ENCODE measurements at places on chromosomes 7 and 10.

- no peak for DNase-seq
Observed at GRCh38 chr7:100400041-100400440, 26.8 kb downstream of the PILRA start.

DNA sequence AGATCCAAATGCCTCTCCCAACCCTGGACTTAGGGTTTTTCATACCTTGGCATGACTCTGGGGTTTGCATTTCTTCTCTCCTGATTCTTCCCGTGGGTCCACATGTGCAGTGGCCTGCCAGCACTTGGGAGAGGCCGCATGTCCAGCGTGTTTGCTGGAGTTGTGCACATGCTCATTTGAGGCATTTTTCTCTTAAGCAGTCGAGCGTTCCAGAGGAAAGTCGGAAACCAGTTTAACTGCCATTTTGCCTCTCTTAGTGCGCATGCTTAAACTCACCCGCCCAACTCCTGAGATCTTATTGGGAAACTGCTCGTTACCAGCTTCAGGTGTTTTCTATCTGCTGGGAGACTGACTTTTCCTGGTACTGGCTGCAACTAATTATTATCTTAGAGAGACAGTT, 888.4 kb upstream of the PHF14 start:
- DNase-seq = no peak

DNA sequence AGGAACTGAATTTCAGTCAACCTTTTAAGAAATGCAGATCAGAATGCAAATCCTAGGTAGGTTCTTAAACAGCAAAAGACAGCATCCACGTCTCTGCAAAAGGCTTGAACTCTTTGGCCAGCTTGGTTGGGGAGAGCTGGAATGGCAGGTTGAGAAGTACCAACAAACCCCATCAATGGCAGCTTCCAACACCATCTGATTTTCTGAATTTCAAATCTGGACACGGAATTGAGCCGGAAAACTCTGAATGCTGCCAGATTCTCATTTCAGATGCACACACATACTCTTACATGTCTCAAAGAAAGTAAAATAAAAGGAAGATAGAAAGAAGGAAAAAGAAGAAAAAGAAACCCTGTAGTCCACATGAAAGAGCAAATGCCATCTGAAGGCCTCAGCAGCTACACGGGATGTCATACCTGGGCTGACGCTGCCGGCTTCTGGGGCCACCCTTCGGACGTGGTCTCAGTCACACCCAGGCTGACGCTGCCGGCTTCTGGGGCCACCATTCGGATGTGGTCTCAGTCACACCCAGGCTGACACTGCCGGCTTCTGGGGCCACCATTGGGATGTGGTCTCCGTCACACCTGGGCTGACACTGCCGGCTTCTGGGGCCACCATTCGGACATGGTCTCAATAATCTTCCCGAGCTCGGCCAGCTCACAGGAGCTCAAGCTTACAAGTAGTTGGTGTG, 165.3 kb downstream of the PTPRN2 start:
- DNase-seq = no peak

- DNase-seq = no peak
Observed at GRCh38 chr10:50540069-50540825, 83.5 kb downstream of the SGMS1 start.

DNA sequence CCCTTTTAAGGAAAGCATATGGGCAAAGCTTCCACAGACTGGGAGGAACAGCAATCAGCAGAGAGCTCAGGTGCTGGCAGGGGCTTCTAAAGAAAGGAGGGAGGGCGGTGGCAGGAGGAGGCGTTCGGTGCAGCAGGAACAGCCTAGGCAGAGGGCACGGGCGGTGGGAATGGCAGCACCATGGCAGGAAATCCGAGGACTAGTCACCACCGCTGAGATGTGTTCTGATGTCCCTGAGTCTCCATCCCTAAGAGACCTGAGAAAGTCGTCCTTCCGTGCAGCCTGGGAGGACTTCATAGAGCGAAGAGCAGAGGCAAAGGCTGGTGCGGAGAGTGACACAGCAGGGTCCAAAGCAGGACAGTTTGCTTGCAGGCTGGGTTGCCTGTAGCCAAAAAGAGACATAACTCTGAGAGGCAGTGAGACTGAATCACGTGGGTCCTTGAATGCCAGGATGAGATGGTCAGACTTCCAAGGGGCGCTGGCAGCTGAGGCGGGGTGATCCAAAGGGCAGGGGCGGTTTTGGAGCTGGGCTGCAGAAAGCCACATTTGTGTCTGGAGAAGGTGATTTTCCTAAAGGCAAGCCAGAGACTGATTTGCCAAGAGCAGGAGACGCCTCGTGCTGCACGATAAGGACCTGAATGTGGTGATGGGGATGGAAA, 35.8 kb upstream of the GRID1 start:
- DNase-seq = no peak

DNA sequence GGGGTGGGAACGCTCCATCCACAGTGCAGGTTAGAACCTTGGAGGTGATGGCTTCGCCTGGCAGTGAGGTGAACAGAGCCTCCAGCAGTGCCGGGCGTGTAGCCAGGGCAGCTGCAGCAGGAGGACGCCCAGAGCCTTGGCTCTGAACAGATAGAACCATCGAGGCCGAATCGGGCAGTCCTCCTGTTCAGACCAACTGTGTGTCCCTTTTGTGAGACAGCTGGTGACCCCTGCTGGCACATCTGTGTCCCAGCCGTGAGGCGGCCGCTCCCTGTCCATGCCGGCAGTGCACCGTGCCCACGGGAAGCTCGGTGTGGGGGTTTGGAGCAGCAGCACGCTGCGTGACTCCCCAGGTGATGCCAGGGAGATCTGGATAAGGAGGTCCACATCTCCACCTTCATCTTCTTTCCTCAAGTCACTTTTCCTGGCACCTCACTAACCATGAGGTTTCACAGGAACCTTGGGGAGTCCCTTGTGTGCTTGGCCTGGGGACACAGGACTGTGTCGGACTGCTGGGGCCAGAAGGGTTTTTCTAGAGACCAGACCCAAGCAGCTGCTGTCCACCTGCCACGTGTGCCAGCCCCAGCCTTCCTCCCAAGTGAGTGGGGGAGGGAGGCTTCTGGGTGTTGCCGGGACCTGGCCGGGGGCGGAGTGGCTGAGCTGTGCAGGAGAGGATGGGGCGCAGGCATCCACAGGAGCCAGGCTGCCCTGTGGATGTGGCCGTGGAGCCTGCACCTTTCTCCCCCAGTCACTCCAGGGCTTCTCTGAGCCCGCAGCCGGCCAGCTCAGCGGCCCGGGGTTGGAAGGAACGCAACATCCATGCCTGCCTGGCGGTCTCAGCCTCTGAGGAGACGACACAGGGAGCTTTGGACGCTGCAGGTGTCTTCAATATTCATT, 69.4 kb downstream of the DNAJB6 start:
- DNase-seq = no peak

DNA sequence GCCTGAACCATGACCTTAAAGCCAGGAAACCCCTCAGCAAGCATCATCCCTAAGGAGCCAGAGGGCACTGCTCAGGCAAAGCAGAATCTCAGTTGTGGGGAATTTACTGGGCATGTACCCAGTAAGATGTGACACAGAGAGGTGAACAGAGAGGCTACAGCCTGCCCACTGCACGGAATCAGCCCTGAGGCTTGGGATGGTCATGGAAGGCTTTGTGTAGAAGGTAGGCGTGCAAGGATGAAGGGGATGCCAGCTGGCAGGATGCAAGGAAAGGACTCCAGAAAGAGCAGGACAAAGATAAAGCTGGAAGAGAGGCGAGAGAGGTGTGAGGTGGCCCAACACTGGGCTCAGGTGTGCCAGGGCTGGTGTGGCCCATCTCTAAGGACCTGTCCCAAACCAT, 2.4 kb upstream of the AIFM2 start:
- no peak for DNase-seq

GRCh38 chr10:124993345-124993708, 51.4 kb downstream of the ZRANB1 start:
- DNase-seq = no peak

- DNase-seq = no peak
Observed at GRCh38 chr10:5105626-5106025, 11.4 kb downstream of the AKR1C3 start.

DNA sequence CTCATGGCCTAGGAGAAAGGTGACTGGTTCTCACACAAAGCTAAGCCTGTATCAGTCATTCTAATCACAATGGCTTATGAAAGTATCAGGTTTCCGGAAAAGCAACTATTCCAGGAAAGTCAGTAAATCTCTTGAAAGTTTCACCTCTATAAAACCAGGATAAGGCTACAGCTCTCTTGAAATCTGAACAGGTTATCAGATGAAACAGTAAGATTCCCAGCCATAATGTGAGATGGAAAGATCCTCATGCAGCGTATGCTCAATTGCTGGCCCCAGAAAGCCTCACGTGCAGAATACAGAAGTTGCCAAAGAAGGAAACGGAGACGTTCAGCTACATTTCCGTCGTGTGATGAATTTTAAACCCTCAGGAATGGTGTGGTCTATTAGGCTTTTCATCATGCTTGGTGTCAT, 90.0 kb downstream of the PFKFB3 start:
- no peak for DNase-seq

GRCh38 chr10:127563718-127564553, 14.8 kb downstream of the NPS start:
- peak; percentile 5 for DNase-seq

GRCh38 chr7:194252-195009, 2.1 kb downstream of the FAM20C start:
- no peak for DNase-seq

GRCh38 chr7:40299097-40299496, 164.3 kb downstream of the SUGCT start:
- DNase-seq = no peak

DNA sequence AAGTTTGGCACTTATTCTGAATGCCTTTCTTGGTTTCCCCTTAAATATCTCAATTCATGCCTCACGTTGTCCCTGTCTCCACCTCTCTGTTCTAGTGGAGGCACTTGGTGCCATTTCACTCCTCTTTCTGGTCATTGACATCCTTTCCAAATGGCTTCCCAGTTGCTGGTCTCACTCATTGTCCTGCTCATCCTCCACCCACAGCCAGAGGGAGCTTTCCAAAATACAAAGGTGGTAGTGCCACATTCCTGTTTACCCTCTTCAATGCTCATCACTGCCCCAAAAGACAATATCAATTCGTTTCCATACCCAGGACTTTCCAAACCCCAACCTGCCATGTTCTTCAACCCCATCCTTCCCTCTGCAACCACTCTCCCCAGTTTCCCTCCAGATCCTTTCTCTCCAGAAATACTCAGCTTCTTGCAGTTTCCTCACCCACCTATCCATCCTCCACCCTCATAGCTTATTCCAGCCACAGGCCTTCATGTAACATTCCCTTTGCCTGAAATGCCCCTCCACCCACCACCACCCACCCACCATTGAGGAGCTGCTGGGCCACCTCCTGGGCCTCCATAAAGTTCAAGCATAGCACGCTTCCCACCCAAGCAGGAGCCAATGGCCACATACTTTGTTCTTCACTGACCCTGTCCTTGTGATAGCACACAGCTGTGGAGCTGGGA, 63.1 kb upstream of the ADRB1 start:
- no peak for DNase-seq

- no peak for DNase-seq
Observed at GRCh38 chr7:158689488-158689887, 15.1 kb downstream of the NCAPG2 start.

GRCh38 chr7:159117366-159118196, 27.1 kb downstream of the VIPR2 start:
- DNase-seq = no peak

- DNase-seq = no peak
Observed at GRCh38 chr10:15112657-15113056, 15.5 kb downstream of the RPP38 start.

- DNase-seq = no peak
Observed at GRCh38 chr7:157432541-157432956, 95.7 kb downstream of the DNAJB6 start.

DNA sequence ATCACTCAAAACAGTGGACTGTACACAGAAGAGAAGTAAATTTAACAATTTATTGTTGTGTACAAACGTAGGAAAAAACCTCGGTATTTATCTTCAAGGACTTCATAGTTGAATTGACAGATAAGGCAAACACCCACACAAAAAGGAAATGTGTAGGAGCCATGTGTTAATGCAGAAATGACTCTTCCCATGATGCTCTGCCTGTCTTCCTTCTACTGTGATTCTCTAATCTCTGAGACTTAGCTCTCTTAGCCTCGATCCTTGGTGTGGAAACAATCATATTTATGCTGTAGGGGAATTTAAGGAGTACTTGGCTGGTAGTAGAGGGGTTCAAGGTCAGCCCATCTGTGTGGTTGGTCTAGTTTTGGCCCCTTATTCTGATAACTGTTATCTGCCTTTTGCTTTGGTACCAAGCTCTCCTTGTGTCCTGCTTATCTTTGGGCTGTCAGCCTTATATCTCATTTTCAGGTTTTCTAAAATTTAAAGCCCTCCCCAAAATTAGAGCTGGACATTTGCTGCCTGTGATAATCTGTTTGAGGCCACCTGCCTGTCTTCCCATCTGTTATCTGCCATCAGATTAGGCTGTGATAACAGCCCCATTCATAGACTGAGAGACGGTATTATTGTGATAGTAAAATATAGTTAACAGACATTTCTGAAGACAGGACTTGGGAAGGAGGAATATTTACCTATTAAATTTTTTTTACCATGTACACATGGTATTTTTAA, 81.7 kb downstream of the GPR85 start:
- DNase-seq = no peak

GRCh38 chr7:45575501-45576248, 1.5 kb downstream of the ADCY1 start:
- no peak for DNase-seq

- DNase-seq = no peak
Observed at GRCh38 chr7:128080169-128080568, 48.9 kb upstream of the LRRC4 start.

- DNase-seq = no peak
Observed at GRCh38 chr10:88819290-88819689, 16.8 kb downstream of the LIPM start.

DNA sequence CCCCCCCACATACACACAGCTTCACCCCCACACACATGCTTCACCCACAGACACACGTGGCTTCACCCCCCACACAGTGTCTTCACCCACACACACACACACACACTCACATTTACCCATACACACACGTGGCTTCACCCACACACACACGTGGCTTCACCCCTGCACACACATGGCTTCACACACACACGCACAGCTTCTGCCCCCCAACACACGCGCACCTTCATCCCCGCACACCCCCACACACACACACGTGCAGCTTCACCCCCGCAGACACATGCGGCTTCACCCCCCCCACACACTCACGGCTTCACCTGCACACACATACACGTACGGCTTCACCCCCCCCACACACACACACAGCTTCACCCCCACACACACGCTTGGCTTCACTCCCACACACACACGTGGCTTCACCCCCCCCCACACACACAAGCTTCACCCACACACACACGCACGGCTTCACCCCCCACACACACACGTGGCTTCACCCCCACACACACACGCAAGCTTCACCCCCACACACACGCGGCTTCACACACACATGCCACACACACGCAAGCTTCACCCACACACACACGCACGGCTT, 82.4 kb downstream of the NKX6-2 start:
- DNase-seq = no peak

DNA sequence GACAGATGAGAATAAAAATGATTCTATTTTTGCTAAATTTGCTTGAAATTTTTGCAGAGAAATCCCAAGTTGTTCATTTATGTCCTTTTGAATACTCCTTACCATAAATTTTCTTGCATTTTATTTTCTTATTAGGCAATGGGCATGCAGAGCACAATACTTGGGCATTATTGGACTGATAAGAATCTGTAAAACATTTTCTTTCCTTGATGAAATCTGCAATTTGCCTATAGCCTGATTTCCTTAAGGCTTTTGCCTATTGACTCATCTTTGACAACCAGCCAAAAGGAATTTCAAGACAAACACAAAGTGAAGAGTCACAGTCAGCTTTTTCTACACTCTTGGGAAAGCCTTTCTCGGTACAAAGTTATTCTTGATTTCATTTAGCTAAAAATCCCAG, 30.5 kb upstream of the GNAT3 start:
- no peak for DNase-seq

All from stimulated activated CD4-positive, alpha-beta T cell treated with anti-CD3 and anti-CD28 coated beads, Interleukin-12 subunit alpha, Interleukin-12 subunit beta, amount 100 ng/mL, for 48 hours (primary cell).